ENCODE measurements at places on chromosomes 2 and 18.

DNA sequence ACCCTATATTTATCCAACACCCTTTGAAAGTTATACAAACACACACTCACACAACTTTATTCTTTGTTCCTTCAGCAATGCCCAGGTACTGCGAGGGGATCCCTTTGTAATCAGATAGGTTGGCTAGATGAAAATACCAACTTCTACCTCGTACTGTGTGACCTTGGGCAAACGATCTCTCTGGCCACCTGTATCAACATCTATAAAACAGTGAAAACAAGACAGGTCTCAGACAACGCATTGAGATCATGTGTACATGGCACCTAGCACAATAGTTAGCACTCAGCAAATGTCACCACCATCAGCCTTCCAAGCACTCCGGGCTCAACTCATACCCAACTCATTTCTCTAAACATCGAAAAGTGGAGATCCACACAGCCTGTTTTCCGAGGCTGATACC is 118.4 kb upstream of the PPP1CB start:
- no peak for DNase-seq

DNA sequence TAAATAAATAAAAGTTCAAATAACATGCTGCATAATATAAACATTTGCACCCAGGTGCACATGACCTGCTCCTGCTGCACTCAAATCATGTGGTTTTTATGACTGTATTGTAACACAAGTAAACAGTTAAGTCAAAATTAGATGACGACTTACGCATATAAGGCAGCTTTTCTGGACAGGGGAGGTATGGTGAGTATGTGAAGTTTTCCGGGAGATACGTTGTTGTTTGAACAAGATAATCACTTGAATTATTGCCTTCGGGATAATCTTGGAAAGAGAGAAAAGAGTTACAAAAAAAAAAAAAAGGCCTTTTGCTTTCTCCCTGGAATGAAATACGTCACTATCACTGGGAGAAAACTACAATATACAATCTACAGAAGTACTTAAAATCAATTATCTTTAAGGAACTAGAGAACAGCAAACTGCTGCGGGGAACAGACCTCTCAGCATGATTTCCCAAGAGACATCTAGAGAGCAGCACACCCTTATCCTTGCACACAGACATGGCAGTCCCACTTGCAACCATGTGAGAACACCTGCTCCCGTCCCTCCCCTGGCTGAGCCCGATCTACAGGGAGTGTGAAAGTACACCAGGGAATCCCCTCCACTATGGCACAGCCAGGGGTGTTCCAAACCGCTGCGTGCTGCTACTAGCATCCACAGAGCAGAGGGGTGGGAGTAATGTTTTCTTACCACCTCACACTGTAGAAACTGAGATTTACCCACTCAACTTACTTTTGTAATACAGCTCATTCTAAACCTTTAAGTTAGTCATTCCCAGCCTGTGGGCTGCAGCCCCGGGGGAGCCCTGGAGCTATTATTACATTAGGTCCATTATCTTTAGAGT is 26.3 kb downstream of the B4GALT6 start:
- DNase-seq, result no peak

DNA sequence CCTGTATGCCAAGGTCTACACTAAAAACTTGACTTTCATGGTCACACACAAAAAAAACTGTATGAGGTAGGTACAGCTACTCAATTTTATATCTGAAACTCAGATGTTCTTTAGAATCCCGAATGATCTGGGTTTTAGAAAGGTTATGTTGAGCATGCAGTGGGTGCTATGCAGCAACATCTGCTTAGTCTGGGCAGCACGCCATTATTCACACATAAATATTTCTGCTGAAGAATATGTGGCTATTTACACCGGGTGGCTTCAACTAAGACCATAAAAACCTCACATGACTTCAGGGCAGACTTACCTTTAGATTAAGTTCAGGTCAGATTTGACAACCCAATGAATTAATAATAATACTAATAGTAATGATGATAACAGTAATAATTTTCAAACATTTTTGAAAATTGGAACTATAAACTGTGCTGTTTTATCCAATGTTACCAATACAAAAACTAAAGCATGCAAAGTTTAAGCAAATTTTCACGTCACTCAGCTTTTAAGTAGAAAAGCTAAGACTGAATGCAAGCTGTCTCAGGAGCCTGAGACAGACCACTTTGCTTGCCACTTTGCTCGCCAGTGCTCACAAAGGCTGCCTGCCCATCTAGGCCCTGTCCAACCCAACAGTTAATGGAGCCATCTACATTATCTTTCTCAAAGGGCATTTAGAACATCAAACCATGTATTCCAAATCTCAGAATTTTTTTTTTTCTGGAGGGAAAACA is 292.0 kb downstream of the CNTNAP5 start:
- no peak for DNase-seq

DNA sequence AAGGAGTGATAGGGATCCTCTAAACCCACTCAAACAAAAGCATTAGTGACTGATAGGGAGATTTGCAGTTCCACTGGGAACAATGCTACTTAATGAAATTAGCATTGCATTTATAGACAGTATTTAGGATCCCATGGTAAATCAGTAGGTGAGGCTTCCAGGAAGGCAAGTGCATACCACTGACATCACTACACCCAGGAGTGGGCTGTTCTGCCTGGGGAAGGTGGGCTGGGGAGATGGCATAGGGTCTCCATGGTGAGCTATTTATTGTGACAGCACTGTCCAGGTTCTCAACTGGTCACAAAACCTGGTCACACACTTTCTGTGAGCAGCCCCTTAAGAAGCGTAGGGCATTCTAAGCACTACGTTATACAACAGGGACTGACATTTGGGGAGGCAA is 262.2 kb downstream of the ALK start:
- no peak for DNase-seq

DNA sequence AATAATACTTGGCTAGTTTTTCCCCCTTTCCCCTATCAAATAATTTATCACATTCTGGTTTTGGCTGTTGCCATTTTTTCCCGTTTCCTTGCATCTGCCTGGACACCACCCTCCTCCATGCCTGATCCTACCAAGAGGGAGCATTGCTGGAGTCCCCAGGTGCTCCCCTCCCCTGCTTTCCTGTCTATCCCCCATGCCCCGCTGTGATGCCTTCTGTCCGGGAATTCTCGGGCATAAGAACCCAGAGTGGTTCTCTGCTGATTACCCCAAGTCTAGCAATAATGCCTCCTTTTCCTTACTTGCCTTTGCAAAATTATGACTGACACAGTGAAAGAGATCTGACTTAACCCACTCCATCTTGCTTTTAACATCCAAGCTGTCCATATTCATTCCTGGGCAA is 248.0 kb upstream of the PXDN start:
- peak; percentile 64 for DNase-seq

DNA sequence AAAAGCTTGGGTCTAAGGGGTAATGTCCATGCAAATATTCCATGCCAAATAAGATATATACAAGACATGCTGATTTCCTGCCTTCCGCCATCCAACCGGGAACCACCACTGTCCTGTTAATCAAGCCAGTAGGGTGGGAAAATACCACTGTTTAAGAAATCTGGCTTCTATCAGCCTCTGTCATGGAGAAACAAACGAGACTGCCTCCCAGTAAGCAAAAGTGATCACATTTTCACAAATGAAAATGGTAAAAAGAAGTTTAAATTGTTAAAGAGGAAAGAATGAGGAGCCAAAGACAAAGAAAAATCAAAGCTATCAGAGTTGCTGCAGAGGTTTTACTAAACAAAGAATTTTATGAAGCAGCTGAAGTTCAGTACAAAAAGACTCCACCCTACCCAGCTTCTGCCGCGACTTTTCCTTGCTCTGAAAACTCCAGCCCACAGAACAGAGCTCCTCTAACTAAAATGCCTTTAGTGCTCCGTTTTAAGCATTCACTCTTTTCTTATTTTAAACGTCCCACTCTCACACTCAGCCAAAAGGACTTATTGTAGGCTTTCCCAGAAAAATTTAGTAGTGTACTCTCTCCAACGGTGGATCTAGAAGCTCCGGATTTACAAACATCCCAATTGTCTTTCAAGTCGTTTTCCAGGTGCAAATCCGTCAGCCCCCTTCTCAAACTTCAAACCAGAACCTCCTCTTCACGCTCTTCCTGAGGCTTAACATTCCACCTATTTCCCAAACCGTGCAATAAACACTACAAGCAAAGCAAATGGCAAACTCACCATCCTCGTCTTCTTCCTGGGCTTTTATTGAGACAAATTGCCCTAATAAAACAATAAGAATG is 613 bp downstream of the COL5A2 start:
- no peak for DNase-seq

- no peak for DNase-seq
These were observed 420.2 kb downstream of the SUCLG1 start for GRCh38 chr2:84038866-84039265.

DNA sequence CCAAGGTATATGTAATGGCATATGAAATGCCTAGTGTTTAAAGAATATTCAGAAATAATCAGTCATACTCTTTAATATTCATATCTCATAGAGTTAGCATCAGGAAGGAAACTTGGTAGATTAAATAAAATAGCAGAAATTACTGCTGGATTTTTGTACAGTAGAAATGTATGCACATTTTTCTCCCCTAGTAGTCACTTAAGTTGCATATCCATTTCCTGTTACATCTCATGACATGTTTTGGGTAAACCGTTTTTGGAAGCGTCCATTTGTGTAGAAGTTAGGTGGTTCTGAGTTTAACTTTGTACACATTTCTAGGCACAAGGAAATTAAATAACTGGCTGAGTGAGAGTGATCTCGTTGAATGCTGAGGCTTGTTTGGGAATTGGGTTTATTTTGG is 21.9 kb downstream of the NEDD4L start:
- no peak for DNase-seq

- no peak for DNase-seq
These were observed 11.8 kb downstream of the RASGRP3 start for GRCh38 chr2:33488178-33488690.

GRCh38 chr18:57337890-57338289 is 14.5 kb upstream of the ST8SIA3 start:
- DNase-seq, result no peak

DNA sequence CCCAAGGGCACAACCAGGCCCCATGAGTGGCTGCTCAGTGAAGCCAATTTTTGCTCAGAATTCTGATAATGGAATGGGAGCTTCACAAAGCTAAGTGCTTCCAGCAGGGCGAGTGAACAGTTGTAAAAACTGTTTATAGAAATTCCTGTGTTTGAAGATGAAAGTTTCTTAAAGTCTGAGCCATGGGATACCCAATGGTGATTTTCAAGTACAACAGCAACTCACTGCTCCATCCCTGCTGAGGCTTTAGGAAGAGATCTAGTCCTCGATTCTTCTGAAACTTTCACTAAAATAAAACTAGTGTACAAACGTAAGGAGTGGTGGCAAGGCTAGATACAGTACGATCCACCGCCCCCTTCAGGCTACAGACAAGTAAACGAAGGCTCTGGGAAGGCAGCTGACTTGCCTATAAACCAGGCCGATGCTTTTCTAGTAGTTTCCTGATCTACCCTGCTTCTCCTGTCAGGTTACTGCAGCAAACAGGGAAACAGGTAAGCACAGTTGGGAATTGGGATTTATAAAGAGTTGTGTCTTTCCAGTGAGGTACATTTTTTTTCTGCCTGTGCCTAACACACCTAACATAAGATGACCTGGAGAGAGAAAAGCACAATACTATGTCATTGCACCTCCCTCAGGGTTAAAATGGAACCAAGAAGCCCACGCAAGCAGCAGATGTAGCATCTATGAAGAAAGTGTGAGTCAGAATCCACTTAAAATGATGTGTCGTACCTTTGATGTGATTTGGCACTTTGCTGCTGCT is 108.7 kb downstream of the UXS1 start:
- no peak for DNase-seq

DNA sequence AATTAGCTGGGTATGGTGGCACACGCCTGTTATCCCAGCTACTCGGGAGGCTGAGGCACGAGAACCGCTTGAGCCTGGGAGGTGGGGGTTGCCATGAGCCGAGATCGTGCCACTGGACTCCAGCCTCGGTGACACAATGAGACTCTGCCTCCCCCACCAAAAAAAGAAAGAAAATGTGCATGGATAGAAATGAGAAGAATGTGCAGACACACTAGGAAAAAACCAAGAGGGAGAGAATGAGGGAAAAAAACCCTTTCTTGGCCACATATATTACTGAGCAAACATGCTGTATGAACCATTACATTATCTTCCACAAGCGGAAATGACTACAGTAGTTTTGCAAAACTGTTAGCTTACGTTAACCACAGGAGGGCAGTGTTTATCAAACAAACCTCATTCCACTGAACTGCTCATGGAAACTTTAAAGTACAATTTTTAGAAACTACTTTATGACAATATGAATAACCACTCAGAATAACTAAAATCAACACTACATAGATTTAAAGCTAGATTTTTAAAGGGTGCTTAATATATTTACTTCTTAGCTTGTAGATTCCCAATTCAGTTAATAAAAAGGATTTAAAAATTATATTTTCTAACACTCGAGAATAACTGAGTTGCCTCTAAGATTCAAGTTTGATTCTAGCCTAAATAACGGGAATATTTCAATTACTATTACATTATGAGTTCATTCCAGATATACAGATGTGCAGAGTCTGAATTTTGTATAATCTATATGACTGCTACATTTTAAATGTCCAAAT is 26.4 kb downstream of the ASXL2 start:
- DNase-seq, result peak; percentile 68

DNA sequence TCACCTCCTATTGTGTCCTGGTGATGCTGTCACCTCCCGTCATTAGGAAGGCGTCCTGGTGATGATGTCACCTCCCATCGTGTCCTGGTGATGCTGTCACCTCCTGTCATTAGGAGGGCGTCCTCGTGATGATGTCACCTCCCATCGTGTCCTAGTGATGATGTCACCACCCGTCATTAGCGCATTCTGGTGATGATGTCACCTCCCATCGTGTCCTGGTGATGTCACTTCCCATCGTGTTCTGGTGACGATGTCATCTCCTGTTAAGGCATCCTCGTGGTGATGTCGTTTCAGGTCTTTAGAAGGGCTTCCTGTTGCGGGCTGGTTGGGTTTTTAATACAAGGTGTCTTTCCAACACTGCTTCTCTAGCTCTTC is 40.7 kb downstream of the CTDP1 start:
- DNase-seq, result no peak

GRCh38 chr2:158529379-158530259 is 72.9 kb downstream of the PKP4 start:
- no peak for DNase-seq

DNA sequence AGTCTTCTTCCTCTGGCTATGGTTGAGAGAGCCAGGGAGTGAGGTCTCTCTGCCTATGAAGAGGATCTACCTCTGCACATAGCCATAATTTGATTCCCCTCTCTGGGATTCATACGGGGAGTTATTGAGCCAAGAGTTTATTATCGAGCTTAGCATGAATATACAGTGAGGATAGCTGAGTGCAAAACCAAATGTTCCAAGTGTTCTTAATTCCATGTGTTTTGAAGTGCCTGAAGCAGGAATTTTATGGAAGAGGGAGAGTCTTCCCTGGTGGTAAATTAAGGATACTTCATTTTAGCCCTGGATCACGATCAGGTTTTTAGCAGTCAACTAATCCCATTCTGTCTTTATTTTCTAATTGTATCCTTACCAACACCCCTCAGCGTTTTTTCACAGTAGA is 270.6 kb downstream of the C1D start:
- DNase-seq, result no peak

DNA sequence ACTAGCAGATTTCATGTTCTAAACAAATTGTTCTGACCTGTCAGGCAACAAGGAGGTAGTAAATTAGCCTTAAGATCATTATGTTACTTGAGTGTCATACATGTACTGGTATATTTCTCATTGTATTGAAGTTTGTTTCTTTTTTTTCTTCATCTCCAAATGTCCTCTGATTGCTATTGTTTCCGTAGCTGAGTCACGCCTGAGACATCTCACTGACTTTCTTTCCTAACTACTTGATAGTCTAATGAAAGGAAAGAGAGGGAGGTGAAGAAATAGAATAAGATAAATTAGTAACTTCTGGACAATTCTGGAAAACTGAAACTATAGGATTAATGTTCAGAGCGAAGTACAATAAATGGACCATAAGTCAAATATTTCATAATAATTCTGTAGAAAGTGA is 1049.9 kb downstream of the TSN start:
- DNase-seq, result no peak

Data from G401 (cell line).